ENCODE measurements at places on chromosomes 12 and 14.

- DNase-seq = no peak
These were observed 1358.8 kb upstream of the TMEM132C start for GRCh38 chr12:126907900-126908764.

DNA sequence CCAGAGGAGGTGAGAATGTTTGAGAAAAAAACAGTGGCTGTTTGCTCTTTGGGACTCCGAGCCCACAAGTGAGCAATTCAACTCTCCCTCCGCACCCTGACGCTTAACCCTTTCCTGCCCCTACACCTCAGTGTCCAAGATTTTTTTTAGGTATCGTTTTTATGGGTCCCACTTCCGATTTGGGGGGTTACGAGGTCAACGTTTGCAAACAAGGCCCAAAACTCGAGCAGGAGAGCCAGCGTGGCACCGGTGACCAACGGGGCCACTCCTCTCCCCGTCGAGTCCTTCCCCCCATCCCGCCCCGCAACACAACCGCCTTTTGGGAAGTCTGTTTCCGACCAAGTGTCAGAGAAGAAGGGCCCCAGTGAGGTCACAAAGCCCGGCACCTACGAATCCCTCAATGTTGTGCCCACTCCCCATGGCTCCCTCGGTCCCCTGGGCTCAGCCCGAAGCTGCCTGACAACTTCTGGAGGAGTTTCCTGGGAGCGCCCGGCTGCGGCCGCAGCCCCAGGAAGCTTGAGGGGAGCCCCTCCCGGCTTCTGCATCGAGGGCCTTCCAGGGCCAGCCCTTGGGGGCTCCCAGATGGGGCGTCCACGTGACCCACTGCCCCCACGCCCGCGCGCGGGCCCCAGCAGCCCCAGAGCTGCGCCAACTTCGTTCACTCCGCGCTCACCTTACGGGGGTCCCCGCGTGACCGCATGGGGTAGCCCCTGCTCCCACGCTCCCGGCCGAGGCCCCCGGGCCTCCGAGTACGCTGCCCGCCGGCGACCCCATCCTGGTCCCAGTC lies 1.2 kb downstream of the CDK2AP1 start:
- no peak for DNase-seq

- DNase-seq = no peak
These were observed 88.5 kb downstream of the PPM1H start for GRCh38 chr12:62846491-62846890.

GRCh38 chr12:74820324-74820723 lies 282.7 kb downstream of the ATXN7L3B start:
- no peak for DNase-seq

DNA sequence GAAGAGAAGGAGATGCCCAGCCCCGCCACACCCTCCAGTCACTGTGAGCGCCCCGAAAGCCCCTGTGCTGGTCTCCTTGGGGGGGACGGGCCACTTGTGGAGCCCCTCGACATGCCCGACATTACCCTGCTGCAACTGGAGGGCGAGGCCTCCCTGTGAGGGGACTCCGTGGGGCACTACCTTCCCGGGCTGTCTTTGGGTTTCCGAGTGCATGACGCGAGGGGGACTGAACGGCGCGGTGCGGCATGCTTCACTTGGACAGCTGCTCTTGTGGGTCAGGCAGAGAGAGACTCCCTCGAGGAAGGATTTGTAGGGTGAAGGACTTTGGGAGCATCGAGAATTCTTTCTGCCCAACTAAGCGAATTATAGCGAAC lies 1.1 kb downstream of the CCDC184 start:
- no peak for DNase-seq

- DNase-seq = no peak
These were observed 49.2 kb downstream of the FGD4 start for GRCh38 chr12:32448586-32448985.

- no peak for DNase-seq
These were observed 9.3 kb upstream of the ESPL1 start for GRCh38 chr12:53258541-53259539.

DNA sequence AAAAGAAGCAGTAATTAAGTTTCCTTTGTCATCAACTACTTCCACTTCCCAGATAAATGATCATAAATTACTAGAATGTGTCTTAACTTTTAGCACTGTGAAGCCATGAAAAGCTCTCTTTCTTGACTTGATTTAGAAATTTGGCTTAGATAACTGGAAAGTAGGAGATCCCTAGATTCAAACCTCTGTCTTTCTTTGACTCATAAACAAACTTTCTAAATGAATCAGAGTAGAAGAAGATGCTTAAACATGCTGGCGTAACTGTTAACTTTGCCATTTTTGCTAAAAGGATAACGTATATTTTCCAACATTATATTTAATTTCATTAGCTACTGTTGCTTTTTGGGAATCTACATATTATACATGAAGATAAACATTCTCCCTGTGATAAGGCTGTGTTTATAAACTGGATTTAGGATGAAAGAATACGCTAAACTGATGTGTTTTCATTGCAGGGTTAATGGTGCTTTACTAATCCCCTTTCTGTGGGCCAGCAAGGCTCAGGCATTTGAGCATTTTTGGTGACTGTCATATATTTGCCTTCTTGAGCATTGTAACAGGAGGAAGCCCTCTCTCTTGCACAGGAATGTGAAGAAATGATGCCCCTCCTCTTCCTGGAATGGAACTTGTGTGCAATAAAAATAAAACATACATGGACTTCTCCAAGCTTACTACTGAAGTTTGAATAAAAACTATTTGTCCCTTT lies 301.4 kb downstream of the BMP4 start:
- no peak for DNase-seq

GRCh38 chr14:102789349-102789748 lies 12.1 kb downstream of the TRAF3 start:
- DNase-seq = no peak

GRCh38 chr12:47247418-47247817 lies 167.7 kb upstream of the AMIGO2 start:
- no peak for DNase-seq

DNA sequence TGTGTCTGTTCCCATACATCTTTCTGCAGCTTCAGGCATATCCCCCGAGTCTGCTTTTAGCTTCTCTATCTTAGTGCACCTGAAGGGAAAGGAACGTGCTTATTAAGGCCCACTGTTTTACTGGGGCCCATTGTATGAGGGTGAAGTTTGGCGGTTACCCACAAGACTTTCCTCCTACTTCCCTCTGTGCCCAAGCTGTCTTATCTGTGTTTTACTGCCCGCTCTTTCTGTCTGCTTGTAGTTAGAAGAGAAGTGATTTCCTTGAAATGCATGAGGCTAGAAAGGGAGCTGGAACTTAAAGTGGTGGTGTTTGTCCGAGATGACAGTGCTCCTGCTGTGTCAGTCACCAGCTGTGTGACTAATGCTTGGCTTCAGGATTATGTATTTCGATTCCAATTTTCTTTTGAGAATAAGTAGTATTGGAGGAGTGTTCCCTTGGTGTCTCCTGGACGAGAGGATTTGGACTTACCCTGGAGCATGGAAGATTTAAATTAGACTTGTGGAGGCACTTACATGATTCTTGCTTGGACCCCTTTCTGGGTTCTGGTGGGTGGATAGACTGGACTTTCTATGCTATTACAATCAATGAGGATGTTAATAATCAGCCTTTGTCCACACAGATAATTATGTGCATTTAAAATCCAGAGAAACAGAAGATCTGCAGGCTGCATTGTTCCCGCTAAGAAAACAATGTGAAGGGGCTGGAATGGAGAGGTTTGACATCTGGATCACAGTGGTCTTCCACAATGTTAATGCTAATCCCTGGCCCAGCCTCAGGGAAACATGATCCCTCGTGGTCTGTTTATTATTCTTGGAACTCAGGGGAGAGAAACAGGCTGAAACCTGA lies 13.9 kb upstream of the KRT86 start:
- no peak for DNase-seq

GRCh38 chr14:103207388-103208072 lies 84.3 kb downstream of the TNFAIP2 start:
- DNase-seq = no peak

All from NCI-H187 treated with DMSO at 0.1 percent for 48 hours (cell line).